NCI-H446 treated with DMSO at 0.1 percent for 48 hours (cell line): ENCODE measurements at places on chromosomes 7 and 10.

GRCh38 chr7:111330235-111330523 lies 232.1 kb downstream of the IMMP2L start:
- DNase-seq = no peak

GRCh38 chr7:11910253-11910652 lies 78.3 kb upstream of the THSD7A start:
- no peak for DNase-seq

DNA sequence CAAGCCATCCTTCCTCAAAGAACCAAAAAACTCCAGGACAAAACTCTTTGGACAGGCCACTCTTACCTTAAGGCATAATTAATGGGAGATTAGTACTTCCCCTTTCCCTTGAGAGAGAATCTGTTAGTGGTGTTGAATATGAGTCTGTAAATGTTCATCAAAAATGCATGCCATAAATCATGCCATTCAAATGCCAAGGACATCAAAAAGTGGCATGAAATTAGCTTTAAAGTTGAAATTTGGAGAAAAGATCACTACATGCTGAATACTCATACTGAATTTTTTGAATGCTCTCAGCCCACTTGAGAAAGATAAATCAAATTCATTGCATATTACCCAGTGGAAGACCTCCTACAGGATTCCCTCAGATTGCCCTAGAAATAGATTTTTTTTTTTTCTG lies 6.7 kb downstream of the NRCAM start:
- DNase-seq = no peak

- no peak for DNase-seq
Observed at GRCh38 chr7:140423501-140423900, 19.6 kb downstream of the RAB19 start.

DNA sequence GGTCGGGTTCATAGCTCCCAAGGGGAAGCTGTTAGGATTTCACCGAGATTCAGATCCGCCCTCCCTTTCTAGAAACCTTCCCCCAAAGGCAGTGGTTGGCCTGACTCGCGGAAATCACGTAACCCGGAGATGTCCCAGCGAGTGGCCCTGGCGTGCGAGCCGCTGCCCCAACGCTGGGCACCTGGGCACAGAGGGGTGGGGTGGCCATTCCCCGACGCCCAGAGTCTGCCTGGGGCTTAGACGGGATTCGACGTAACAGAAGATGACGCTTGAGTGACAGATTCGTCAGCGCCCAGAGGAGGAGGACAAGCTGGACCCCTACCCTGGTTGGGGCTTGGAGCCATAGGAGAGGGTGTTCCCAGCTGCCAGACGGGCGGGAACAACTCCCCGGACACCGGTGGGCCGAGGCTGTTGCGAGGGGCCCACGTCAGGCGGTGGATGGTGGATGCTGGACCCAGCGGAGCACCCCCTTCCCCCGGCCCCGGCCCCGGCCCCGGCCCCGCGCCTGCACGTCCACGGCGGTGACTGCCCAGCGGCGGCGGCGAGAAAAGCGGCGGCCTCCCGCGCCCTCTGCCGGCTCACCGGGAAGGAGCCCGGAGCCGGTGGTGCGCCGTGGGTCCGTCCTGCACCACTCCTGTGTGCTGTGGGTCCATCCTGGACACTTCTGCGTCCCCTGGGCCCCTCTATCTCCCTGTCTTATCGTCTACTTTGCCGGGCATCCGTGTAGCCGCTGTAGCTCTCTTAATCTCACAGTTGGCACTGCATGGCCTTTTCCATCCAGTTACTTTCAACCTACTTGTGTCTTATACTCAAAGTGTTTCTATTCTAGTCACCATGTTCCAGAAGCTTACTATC lies 35.4 kb upstream of the KNDC1 start:
- no peak for DNase-seq

GRCh38 chr7:139936760-139937310 lies 107.8 kb downstream of the TBXAS1 start:
- DNase-seq = no peak
